ENCODE measurements at places on chromosomes 5 and 9.

DNA sequence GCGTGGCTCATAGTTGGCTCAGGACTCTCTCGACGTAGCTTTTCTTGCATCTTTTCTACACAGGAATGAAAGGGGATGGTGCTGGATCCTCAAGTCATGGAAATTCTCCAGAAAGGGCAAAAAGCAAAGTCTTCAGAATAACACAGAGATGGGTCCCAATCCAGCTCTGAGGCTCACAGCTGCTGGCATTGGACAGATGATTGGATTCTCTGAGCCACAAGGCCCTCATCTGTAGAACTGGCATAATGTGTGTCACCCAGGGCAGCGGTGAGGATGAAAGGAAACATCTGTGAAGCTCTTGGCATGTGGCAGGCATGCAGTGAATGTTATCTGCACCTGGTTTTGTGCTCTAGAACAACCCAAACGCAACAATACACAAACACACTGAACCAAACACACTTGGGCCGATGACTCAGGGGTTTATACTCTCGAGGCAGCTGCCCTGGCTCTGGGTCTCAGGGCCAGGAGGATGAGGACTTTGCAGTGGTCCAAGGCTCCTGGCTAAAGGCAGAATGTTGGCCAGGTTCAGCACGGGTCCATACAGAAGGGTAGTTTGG lies 64.0 kb upstream of the UBTD2 start:
- DNase-seq, result no peak

GRCh38 chr9:16090907-16091629 lies 538.2 kb downstream of the CCDC171 start:
- no peak for DNase-seq

GRCh38 chr5:39577529-39577928 lies 152.7 kb upstream of the DAB2 start:
- no peak for DNase-seq

DNA sequence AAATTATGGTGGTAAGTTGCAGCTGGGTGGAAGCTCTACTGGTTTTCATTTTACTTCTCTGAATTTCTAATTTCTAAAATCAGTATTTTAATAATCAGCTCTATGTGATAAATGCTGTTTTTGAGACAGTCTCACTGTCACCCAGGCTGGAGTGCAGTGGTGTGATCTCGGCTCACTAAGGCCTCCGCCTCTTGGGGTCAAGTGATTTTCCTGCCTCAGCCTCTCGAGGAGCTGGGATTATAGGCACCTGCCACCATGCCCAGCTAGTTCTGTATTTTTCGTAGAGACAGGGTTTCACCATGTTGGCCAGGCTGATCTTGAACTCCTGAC lies 1.5 kb upstream of the RALGDS start:
- DNase-seq, result no peak

- DNase-seq, result peak; percentile 73
Measured at GRCh38 chr9:37800631-37801286, at the start of gene DCAF10. DCAF10 (plus strand) TSS chr9:37800797; CDS start chr9:37800867, 70 bp downstream.

DNA sequence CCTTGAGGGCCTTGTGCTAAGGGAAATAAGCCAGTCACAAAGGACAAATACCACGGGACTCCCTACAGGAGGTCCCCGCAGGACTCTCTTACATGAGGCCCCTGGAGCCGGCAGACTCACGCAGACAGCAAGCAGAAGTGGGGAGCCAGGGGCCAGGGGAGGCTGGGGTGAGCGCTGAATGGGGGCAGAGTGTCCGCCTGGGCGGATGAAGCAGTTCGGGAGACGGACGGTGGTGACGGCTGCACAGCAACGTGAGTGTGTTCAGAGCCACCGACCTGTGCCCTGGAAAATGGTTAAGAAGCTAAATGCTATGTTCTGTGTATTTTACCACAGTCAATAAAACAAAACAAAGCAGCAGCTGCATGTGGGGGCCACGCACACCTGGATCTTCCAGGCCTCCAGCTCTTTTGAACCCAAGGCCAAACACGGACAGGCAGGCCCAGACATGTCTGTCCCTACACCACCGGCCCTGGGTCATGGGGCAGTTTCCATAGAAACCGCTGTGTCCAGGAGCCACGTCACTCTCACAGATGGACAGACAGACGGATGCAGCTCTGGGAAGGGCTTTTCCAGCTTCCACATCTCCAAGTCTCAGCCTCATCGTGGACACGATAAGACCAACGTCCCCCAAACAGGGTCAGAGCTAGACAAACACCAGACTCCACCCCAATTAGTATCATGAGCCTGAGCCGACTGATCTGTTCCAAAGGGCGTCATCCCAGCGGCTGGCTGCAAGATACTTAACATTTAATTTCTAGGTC lies 103.9 kb downstream of the VAV2 start:
- no peak for DNase-seq

GRCh38 chr9:20551236-20551635 lies 71.1 kb downstream of the MLLT3 start:
- DNase-seq, result no peak

DNA sequence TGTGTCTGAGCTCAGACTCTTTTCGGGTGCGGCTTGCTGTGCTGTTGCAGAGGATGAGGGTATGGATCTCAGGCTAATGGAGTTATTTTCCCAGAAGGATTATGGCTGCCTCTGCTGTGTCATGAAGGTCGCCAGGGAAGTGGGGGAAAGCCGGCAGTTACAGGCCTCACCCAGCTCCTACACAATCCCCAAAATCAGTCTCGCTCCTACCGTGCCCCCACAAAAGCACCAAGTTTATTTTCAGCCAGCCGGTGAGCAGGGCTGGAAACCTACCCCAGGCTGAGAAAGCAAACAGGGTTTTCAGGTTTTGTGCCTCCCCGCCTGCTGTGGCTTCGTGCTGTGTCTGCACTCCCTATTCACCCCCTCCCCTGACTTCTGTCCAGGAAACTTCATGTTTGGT lies 113.3 kb downstream of the SLC24A2 start:
- no peak for DNase-seq

GRCh38 chr5:133032852-133033742 lies 6.7 kb upstream of the ZCCHC10 start:
- DNase-seq, result no peak

DNA sequence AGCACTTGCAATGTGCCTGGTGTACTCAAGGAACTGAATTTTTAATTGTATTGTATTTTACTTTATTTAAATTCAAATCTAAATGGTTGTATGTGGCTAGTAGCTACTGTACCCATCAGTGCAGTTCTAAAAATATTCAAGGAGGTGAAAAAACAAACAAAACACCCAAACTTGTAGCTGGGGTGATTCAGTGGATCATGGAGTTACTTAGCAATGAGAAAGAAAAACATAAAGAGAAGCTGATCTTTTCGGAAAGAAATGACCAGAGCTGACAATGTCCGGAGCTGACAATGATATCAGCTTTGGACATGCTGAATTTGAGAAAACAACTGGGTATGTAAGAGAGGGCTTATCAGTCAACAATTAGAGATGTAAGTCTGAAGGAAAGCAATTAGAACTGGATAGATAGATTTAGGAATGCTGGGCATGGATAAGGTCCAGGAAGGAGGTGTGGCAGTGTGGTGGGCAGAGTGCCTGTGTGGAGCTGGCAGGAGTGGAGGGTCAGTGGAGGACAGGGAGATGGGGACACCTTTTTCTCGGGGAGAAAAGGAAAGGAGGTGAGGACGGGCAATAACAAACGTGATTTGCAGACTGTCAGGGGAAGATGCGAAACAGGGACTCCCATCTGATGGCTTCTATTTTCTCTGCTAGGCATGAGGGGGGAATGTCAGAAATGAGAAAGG lies 113.2 kb downstream of the DCP2 start:
- no peak for DNase-seq

DNA sequence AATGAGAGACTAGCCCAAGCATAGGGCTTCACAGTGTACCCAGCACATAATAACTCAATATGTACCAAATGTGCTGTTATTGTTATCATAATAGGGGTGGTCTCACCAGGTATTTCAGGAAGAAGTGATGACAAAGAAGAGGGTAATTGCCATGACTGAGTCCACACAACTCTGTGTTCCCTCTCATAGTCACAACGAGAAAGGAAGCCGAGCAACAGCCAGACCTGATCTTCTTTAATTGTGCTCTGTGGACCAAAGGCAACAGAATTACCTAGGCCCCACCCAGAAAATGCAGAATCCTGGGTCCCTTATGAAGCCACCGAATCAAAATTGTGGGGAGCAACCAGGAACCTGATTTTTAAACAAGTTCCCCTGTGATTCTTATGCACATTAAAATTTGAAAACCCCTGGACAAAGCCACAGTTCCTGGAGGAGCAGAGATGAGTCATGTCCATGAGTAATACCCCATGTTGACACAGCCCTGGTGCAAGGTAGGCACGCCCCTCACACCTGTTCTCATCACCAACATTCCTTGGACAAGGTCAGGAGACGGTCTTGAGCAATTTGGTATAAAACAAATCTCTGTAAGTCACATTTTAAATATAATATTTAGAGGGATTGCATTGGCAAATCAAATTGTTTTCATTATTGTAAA lies 5.2 kb downstream of the FGF1 start:
- no peak for DNase-seq

DNA sequence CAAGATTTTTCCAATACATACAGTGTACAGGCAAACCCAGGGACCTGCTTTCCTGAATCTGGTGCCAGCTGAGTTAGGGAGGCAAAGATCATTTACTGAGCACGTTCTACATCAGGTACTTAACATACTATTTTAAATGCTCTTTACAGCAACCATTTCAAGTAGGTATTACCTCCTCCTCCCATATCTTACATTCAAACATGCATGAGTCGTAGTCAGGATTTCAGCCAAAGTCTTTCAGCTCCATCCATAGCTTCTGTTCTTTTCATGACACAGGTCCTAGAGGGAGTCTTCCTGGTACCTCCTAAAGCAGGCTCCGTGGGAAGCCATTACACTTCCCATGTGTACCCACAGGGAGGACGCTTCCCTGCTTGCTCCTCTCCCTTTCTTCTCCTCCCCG lies 11.7 kb downstream of the KCNV2 start:
- DNase-seq, result no peak

- DNase-seq, result no peak
Measured at GRCh38 chr5:135108992-135109391, 75.0 kb upstream of the PITX1 start.

DNA sequence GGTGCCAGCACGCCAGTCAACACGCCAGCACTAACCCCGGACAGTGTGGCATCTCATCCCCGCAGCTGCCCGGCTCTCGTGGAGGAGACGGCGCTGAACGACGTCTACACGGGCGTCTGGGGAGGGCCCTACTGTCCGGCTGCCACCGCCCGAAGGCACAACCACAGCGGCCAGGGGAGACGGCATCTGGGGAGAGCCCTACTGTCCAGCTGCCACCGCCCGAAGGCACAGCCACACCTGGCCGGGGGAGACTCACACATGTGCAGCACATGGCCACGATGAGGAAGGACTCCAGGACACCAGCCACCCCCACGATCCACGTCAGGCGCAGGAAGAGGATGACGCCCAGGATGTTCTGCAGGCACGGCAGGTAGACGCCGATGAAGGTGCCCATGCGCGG lies 23.1 kb downstream of the SLC12A7 start:
- DNase-seq, result no peak

GRCh38 chr9:22308177-22308576 lies 138.4 kb upstream of the DMRTA1 start:
- no peak for DNase-seq

DNA sequence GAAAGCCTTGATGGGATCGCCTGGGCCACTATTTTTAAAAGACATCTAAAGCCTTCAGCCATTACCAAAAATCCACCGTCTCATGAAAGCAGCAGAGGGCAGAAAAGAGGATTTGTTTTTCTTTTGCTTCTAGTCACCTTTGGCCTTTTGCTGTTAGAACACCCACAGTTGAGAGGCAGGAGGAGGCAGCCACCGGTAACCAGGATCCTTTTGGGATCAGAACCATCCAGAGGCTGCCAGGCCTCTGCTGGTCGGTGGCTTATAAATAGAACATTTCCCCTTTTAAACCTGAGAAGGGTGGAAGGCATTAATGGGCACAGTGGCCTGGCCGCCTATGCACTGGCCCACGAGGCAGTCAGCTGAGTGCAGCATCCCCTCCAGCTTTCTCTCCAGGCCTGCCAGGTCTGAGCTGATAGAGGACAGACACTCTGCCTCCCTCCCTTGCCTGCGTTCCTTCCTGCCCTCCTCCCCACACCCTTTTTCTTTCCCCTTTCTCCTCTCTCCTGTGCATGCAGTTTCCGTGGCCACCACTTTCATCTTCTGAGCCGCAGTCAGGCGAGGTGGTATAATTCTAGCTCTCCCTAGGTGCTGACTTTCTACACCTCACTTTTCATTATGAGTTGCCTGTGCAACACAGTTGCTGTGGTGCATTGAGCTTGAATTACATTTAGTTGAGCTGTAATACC lies 253.4 kb downstream of the ARHGAP26 start:
- DNase-seq, result no peak

GRCh38 chr9:2354856-2355696 lies 266.5 kb upstream of the VLDLR start:
- DNase-seq, result no peak

DNA sequence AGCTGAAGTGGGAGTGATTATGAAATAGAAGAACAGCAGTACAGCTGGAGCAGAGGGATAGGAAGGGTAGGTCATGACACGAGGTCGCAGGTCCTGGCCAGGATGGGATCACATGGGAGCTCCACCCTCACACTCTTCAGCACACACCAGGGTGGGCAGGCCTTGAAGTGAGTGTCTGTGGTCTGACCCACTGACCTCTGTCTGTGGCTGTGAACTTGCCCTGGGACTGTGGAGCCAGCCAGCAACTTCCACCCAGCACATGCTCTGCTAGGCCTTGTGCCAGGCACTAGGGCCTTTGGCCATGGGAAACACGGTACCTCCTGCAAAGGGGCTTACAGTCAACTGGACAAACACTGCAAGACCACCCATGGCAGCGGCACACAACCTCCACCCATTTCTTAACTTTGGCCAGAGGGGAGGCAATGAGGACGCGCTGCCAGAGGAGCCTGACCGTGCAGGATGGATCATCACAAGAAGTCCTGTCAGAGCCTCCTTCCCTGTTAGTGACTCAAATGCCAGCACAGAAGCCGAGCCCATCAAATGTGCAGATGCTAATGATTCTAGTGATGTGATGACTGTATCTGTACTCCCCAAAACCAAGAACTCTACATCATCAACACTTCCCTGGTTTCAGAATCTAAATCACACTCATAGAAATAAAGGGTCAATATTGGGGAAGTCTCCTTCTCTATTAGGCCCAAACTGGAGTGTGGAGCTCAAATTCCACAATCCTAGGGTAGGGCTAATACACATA lies 113.6 kb downstream of the DPYSL3 start:
- DNase-seq, result no peak

GRCh38 chr9:14778565-14778964 lies 56.0 kb upstream of the CER1 start:
- DNase-seq, result no peak

DNA sequence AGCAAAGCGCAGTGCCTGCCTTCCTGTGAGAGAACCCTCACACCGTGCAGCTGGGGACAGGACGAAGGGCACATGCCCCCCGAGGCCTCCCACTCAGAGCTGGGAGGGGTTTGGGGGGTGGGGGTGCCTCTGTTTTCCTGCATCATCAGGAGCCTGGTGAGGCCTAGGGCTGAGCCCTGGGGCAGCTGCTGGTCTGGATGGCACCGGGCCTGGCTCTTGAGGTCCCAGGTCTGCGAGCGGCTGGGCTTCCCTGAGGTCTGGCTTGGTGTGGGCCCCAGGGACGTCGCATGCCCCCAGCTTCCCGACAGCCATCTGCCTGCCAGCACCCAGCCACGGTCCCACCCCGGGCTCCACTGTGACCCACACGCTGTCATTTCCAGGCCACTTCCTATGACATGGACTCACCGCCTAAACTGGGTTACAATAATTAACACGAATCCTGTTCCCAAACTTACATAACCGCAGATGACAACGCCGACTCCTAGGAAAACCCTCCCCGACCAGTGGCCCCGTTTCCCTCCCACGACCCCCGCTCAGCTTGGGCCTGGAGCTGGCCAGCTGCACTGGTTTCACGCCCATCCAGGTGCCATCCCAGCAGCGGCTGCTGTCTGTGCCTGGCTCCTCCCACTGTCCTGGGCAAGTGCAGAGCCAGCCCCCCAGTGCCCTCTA lies 8.7 kb downstream of the NACC2 start:
- DNase-seq, result no peak

Measured in NCI-H1930 (cell line).